ENCODE measurements at places on chromosomes 4 and X. TPM values are rescaled to one million over a fixed set of nuclear protein-coding genes. Genes with fewer than 3 reads are reported as not detected.

The POU3F4 gene
- not detected for total RNA-seq

The EVC2 gene
- total RNA-seq, result 2.5 TPM

The AMER1 gene
- 2.7 TPM for total RNA-seq

The AWAT2 gene
- total RNA-seq, result not detected

The FHIP1A gene
- 0.17 TPM for total RNA-seq

The SSX2 gene
- total RNA-seq, result not detected

The HSFX3 gene
- total RNA-seq, result not detected

The GPC3 gene
- not detected for total RNA-seq

The OPN1MW2 gene
- total RNA-seq, result not detected

The MAGEB17 gene
- total RNA-seq, result not detected

The GASK1B gene
- 0.53 TPM for total RNA-seq

The INTU gene
- total RNA-seq, result 2.3 TPM

The CTAG2 gene
- not detected for total RNA-seq

The CXCL3 gene
- 7.2 TPM for total RNA-seq

The SERTM2 gene
- total RNA-seq, result not detected

Data from A549 treated with RU486 at 1 μM for 4 hours (cell line).